ENCODE measurements at places on chromosomes 6 and 20.

DNA sequence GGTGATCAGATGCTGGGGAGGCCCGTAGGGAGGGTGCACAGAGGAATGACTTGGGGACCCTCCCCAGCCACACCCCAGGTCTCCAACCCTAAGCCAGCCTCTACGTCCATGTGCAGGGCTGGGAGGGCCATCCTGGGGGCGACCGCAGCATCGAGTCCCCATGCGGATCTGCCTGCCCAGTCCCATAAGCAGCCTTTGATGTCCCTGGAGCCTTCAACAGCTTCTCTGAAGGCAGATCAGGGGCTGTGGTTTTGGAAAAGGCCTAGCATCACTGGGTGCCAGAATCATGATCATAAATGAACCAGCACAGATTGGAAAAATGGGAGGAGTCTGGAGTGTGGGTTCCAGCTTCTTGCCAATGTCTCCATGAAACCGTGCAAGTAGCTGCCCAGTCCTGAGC is 22.9 kb downstream of the TOX2 start:
- DNase-seq = no peak

GRCh38 chr6:138656364-138657064 is 117.1 kb upstream of the CCDC28A start:
- DNase-seq = no peak

GRCh38 chr6:90285611-90286381 is 10.8 kb downstream of the BACH2 start:
- DNase-seq = peak; percentile 38

DNA sequence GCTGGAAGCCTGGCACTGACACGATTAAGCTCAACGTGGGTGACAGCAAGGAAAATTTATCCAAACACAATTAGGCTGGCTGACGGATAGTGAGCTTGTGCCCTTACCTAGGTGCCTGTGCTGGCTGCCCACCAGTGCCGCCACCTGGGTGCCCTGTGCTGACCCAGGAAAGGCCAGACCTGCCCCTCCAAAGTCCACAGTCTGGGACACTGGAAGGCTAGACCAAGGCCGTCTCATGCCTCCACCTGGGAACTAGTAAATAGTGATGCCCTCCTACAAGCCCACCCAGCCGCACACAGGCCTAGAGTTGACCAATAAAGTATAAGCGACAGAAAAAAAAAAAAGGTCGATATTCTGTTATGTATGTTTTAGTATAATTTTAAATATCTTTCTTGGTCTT is 142.6 kb upstream of the MCHR2 start:
- DNase-seq = no peak

GRCh38 chr6:5617179-5617578 is 355.9 kb downstream of the FARS2 start:
- no peak for DNase-seq
